ENCODE measurements at places on chromosomes 4 and X. TPM values are rescaled to one million over a fixed set of nuclear protein-coding genes. Genes with fewer than 3 reads are reported as not detected.

Gene AMTN
- total RNA-seq, result not detected

Gene C4orf51
- not detected for total RNA-seq

Gene TACC3
- total RNA-seq, result 19.2 TPM

Gene OTC
- total RNA-seq, result not detected

Gene HSD17B13
- not detected for total RNA-seq

Gene TMPRSS11E
- total RNA-seq, result not detected

Gene STOX2
- not detected for total RNA-seq

Gene NWD2
- not detected for total RNA-seq

Gene FRMPD4
- total RNA-seq, result 0.03 TPM

Gene CCDC110
- 0.71 TPM for total RNA-seq

Gene GPR173
- total RNA-seq, result 0.19 TPM

Gene MAP3K15
- not detected for total RNA-seq

Gene LIN54
- 42.4 TPM for total RNA-seq

Gene EDNRA
- 2.9 TPM for total RNA-seq

Gene GALNT7
- 24.7 TPM for total RNA-seq

DNA sequence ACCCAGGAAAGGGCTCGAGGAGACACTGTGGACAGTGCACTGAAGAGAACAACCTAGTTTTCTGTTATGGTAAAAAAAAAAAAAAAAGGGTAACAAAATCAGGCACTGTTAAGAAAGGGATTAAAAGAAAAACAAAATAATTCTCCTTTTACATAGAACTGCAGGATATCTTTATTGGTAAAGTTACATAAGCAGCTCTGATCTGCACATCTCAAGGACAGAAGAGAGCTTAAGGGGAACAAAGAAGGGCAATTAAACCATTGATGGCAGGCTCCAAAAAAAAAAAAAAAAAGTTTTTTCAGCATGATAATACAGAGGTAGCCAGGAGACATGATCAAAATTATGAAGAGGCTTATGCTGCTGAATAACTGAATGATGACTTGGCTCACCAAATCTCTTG is 85.0 kb downstream of the HDAC8 start:
- no peaks in the 10 kb centered on the region for H3K4me1 ChIP-seq
- no peaks in the 10 kb centered on the region for H3K27me3 ChIP-seq
- H3K4me3 ChIP-seq, result no peak overlapping the region
- DNase-seq, result no peak
- H3K27ac ChIP-seq, result no peak overlapping the region

- H3K4me1 ChIP-seq, result peaks cover 10% of the 10 kb centered on the region
- H3K27me3 ChIP-seq, result no peaks in the 10 kb centered on the region
- H3K36me3 ChIP-seq, result no peaks in the 10 kb centered on the region
- no peak overlapping the region for H3K4me3 ChIP-seq
These were observed 38.4 kb upstream of the RASL11B start for GRCh38 chr4:52823702-52824092.

- DNase-seq, result no peak
- no peak overlapping the region for H3K4me3 ChIP-seq
- H3K27me3 ChIP-seq, result no peaks in the 10 kb centered on the region
- no peak overlapping the region for H3K27ac ChIP-seq
These were observed 88.0 kb downstream of the GUCY2F start for GRCh38 chrX:109393859-109394258.

DNA sequence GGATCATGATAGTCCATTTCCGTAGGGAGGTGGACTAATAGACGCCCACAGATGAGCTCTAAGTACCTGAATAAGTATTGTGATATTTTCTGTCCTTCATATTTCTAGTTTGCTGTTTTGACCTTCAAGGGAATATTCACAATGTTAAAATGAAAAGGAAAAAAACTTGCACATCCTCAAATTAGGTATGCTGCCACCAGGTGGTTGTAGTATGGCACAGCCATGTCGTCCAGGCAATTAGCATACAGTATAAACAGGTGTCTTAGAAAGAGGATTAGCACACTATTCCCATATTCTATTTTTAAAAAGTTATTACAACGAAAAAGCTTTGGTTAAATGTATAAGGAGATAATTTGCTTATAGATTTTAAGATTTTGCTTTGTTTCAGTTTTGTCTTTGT is 802.0 kb downstream of the RPA4 start:
- no peaks in the 10 kb centered on the region for H3K36me3 ChIP-seq
- no peak overlapping the region for H3K27ac ChIP-seq
- H3K27me3 ChIP-seq, result no peaks in the 10 kb centered on the region
- H3K4me1 ChIP-seq, result no peaks in the 10 kb centered on the region
- H3K4me3 ChIP-seq, result no peak overlapping the region
- peak; percentile 0 for DNase-seq

GRCh38 chr4:8419222-8420041 is 21.1 kb downstream of the ACOX3 start:
- no peak for DNase-seq
- H3K27me3 ChIP-seq, result no peaks in the 10 kb centered on the region
- no peaks in the 10 kb centered on the region for H3K36me3 ChIP-seq
- H3K4me3 ChIP-seq, result no peak overlapping the region
- H3K4me1 ChIP-seq, result no peaks in the 10 kb centered on the region

- no peak for DNase-seq
- H3K27ac ChIP-seq, result no peak overlapping the region
- no peak overlapping the region for H3K4me3 ChIP-seq
- no peaks in the 10 kb centered on the region for H3K4me1 ChIP-seq
- H3K36me3 ChIP-seq, result no peaks in the 10 kb centered on the region
These were observed 112.9 kb downstream of the MBNL3 start for GRCh38 chrX:132375941-132376340.

GRCh38 chrX:106903291-106903824 is at the start of gene RIPPLY1:
Gene RIPPLY1 (minus strand): TSS chrX:106903341. CDS start chrX:106903287, 54 bp downstream.
- no peaks in the 10 kb centered on the region for H3K36me3 ChIP-seq
- DNase-seq, result no peak
- H3K27me3 ChIP-seq, result no peaks in the 10 kb centered on the region
- no peak within 1 kb of the TSS for H3K27ac ChIP-seq
- no peak within 1 kb of the TSS for H3K4me3 ChIP-seq
- H3K4me1 ChIP-seq, result peaks cover 5% of the 10 kb centered on the region

- no peak overlapping the region for H3K27ac ChIP-seq
- H3K4me3 ChIP-seq, result no peak overlapping the region
- H3K27me3 ChIP-seq, result no peaks in the 10 kb centered on the region
- no peaks in the 10 kb centered on the region for H3K36me3 ChIP-seq
- no peaks in the 10 kb centered on the region for H3K4me1 ChIP-seq
These were observed 144.4 kb downstream of the NHS start for GRCh38 chrX:17519358-17519757.

GRCh38 chr4:52367282-52367830 is 291.7 kb downstream of the USP46 start:
- H3K4me3 ChIP-seq, result no peak overlapping the region
- H3K36me3 ChIP-seq, result no peaks in the 10 kb centered on the region
- no peaks in the 10 kb centered on the region for H3K4me1 ChIP-seq
- H3K27me3 ChIP-seq, result peaks cover 3% of the 10 kb centered on the region

DNA sequence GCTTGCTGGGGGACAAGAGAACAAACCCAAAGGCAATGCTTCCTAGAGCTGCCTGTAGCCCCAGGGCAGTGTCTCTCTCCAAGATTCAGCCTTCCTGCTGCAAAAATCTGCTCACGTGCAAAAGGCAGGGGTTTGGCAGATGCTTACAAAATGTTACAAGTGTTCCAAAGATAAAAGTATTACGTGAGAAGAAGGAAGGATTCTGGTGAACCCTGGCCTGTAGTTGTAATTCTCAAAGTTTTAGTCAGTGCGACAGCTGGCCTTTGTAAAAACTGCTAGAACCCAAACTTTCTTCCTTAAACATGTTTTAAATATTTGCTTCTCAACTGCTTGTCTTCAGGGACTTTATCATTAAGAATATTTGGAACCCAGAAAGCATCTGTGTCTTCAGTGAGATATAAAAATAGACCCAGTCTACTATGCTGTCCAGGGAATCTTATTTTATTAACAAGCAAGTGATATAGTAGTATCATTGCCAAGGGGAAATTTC is 232.3 kb downstream of the FRMPD4 start:
- no peak for DNase-seq
- H3K4me3 ChIP-seq, result no peak overlapping the region
- H3K4me1 ChIP-seq, result no peaks in the 10 kb centered on the region
- no peak overlapping the region for H3K27ac ChIP-seq

DNA sequence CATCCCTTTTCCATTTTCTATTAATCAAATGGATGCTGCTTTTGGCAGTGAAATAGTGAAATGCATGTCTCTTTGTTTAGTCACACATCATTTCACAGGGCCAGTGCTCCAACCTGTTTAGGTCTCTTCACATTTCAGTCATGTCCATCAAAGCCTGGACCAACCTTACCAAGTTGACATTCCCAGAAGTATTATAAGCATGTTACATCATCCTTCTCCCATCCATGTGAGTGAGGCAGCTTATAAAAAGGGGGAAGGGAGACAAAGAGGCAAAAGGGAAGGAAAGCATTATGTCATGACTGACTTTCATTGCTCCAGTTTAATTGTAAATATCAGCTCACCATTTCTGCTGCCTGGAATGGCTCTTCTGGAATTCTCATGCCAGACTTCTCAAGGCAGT is 94.4 kb downstream of the NWD2 start:
- H3K4me3 ChIP-seq, result no peak overlapping the region
- H3K27ac ChIP-seq, result no peak overlapping the region
- H3K36me3 ChIP-seq, result no peaks in the 10 kb centered on the region
- no peaks in the 10 kb centered on the region for H3K27me3 ChIP-seq
- H3K4me1 ChIP-seq, result no peaks in the 10 kb centered on the region

- no peak overlapping the region for H3K4me3 ChIP-seq
- no peak for DNase-seq
- no peaks in the 10 kb centered on the region for H3K36me3 ChIP-seq
- H3K4me1 ChIP-seq, result no peaks in the 10 kb centered on the region
- no peak overlapping the region for H3K27ac ChIP-seq
- no peaks in the 10 kb centered on the region for H3K27me3 ChIP-seq
These were observed 256.3 kb downstream of the CENPC start for GRCh38 chr4:67288964-67289363.

GRCh38 chr4:55397520-55398321 is 2.0 kb downstream of the TMEM165 start:
- H3K27ac ChIP-seq, result 0 out of 2 replicates have a peak overlapping the region, but pooled peaks have one; percentile 6
- H3K27me3 ChIP-seq, result no peaks in the 10 kb centered on the region
- H3K36me3 ChIP-seq, result peaks cover 52% of the 10 kb centered on the region

GRCh38 chr4:173527103-173527891 is 2.7 kb downstream of the HAND2 start:
- no peak overlapping the region for H3K27ac ChIP-seq
- H3K4me1 ChIP-seq, result peaks cover 3% of the 10 kb centered on the region
- no peak overlapping the region for H3K4me3 ChIP-seq

DNA sequence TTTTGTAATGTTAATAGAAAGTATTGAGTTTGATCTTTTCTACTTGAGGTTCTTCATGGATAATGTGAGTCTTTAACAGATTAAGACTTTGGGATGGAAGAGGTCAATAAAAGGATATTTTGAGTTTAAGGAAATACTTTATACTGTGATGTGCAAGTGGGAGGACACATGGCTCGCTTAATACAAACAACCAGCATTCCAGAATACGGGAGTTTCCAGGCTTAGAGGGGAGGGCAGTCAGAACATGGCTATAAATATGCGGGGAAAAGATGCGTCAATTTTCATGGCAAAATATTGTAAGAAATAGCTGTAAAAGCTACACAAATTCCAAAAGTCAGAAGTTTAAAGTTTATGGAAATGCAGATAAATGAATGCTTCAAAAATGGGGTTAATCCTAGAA is 192.3 kb downstream of the AASDH start:
- DNase-seq, result no peak
- no peak overlapping the region for H3K27ac ChIP-seq
- no peak overlapping the region for H3K4me3 ChIP-seq
- 0 out of 2 replicates have a peak, but pooled peaks cover 5% of the 10 kb centered on the region for H3K4me1 ChIP-seq
- no peaks in the 10 kb centered on the region for H3K36me3 ChIP-seq

- no peak overlapping the region for H3K27ac ChIP-seq
- peaks cover 23% of the 10 kb centered on the region for H3K4me1 ChIP-seq
- no peak overlapping the region for H3K4me3 ChIP-seq
- no peaks in the 10 kb centered on the region for H3K36me3 ChIP-seq
These were observed 69.6 kb upstream of the ATXN3L start for GRCh38 chrX:13389501-13389900.

GRCh38 chr4:20253735-20254409 is 2.2 kb downstream of the SLIT2 start:
- peaks cover 20% of the 10 kb centered on the region for H3K36me3 ChIP-seq
- H3K27ac ChIP-seq, result no peak overlapping the region
- peak; percentile 82 for DNase-seq
- peak overlapping the region; percentile 51 for H3K4me3 ChIP-seq
- peaks cover 57% of the 10 kb centered on the region for H3K4me1 ChIP-seq

DNA sequence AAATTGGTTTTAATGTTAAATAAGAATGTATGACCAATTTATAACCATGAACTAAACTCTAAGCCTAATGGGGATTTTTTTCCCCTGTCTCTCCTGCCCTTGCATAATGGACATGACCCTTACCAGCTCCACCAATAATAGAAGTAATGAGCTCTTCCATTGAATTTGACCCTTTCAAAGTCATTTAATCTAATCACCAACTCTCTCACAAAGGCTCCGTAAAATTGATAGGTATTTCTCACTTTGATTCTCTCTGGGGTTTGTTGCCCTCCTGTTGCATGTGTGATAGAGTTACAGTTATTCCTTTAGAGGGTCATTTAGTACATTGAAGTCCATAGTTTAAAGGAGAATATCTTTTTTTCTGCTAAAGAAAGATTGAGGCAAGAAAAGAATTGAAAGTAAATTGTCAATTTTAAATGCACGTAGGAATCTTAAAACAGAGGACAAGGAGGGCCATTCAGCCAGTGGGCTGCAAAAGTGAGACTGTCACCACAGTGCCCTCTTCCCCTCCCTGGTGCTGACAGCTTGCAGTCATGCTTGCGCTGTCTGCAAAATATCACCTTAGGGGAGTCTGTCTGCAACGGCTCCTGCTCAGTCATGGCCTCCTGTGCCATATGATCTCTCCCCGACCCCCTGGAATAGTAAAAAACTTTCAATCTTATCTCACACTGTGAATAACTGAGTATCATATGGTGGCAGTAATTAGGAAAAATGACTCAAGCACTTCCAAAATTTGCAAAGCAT is 307.5 kb upstream of the GNPDA2 start:
- no peak for DNase-seq
- no peaks in the 10 kb centered on the region for H3K36me3 ChIP-seq
- H3K4me3 ChIP-seq, result no peak overlapping the region

DNA sequence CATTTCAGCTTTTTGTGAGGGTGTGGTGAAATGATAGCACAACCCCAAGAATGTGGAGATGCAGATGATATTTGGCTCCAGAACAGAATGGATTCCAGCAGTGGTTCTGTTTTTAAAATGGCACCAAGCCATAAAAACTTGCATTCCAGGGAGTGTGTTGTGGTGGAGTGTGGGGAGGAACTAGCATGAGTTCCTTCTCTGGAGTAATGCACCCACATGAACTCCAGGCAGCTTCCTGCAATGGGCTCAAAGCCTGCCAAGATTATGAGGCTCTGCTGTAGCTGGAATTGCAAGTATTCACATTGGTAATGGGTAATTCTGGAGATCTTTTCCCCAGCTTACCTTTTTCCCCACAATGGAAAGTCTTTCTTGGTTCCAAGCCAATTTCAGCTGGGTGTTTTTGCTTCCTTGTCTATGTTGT is 161.4 kb downstream of the RAB28 start:
- H3K4me1 ChIP-seq, result no peaks in the 10 kb centered on the region
- H3K27ac ChIP-seq, result no peak overlapping the region
- no peak overlapping the region for H3K4me3 ChIP-seq
- H3K36me3 ChIP-seq, result no peaks in the 10 kb centered on the region
- no peak for DNase-seq
